Immature natural killer cell (primary cell): ENCODE measurements at places on chromosomes 1 and 21. TPM values are rescaled to one million over a fixed set of nuclear protein-coding genes. Genes with fewer than 3 reads are reported as not detected.

The TFF2 gene
- not detected for polyA plus RNA-seq

DNA sequence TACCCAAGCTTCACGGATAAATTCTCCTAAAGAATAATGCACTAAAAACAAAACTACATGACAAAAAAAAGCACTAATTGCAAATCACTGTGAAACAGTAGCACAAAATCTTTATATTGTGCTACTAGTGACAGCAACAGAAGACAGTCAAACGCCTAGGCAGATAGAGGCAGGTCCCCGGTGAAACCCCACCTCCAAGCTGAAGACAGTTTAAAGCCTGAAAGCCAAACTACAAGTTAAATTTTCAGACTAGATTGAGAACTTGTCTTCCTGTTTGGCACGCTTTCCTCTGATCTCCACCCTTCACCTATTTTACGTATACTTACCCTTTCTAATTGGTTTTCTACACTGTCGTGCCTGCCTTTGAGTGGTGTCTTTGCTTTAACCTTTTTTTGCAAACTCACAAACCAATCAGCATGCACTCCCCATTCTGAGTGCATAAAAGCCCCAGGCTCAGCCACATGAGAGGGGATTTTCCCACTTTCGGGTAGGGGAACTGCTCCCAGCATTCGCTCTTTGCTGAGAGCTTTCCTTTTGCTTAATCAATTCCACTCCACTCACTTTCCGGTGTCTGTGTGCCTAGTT, 3.6 kb upstream of the BACH1 start:
- no peak for DNase-seq

GRCh38 chr1:85654066-85654782, 54.0 kb downstream of the ZNHIT6 start:
- DNase-seq, result no peak

DNA sequence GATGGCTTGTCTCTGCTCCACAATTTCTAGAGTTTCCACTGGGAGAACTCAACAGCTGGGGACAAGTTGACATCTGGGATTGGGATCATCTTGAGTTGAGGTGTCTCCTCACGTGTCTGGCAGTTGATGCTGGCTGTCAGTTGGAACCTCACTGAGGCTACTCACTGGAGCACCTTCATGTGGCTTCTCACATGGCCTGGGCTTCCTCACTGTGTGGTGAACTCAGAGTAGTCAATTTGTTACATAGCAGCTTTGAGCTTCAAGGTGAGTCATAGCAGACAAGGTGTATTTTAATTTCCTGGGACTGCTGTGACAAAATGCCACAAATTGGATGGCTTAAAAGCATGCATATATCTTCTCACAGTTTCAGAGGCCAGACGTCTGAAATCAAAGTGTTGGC, 44.0 kb downstream of the NTNG1 start:
- DNase-seq, result no peak

DNA sequence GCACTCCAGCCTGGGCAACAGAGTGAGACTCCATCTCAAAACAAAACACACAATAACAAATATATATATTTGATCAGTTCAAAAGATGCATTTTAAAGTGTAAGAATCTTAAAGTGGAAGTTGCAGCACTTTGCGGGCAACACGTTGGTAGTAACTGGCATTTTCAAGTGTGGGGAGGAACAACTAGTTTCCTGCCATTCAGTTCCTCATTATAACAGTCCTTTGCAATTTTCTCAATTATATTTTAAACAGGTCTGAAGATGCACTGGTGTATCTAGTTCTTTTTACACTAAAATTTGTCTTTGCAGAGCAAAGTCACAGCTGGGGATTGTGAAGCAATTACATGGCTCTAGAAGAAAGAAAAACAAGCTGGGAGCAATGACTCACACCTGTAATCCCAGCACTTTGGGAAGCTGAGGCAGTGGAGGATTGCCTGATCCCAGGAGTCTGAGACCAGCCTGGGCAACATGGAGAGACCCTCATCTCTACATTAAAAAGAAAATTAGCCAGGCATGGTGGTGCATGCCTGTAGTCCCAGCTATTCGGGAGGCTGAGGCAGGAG, 25.3 kb downstream of the RRAGC start:
- no peak for DNase-seq

DNA sequence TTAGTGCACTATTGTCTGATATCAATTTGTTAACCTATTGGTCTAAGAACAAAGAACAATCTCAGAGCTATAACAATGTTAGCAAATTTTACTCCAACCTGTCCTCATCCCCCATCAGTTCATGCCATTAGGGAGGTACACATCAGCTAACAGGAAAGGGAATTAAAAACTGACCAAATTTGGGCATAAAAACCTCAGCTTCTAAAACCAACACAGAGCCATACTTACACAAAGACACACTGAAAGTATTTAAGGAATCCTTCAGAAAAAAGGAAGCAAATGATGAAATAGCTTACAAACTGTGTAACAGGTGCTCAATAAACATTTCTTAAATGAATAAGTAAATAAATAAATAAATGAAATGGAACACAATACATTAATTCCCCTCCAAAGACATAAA, 89.2 kb downstream of the TTLL7 start:
- DNase-seq, result no peak

- no peak for DNase-seq
Measured at GRCh38 chr1:26784023-26784871, 3.5 kb upstream of the PIGV start.

- peak; percentile 44 for DNase-seq
Measured at GRCh38 chr1:63316984-63317816, 5.2 kb upstream of the FOXD3 start.
